ENCODE measurements at places on chromosomes 16 and 17.

DNA sequence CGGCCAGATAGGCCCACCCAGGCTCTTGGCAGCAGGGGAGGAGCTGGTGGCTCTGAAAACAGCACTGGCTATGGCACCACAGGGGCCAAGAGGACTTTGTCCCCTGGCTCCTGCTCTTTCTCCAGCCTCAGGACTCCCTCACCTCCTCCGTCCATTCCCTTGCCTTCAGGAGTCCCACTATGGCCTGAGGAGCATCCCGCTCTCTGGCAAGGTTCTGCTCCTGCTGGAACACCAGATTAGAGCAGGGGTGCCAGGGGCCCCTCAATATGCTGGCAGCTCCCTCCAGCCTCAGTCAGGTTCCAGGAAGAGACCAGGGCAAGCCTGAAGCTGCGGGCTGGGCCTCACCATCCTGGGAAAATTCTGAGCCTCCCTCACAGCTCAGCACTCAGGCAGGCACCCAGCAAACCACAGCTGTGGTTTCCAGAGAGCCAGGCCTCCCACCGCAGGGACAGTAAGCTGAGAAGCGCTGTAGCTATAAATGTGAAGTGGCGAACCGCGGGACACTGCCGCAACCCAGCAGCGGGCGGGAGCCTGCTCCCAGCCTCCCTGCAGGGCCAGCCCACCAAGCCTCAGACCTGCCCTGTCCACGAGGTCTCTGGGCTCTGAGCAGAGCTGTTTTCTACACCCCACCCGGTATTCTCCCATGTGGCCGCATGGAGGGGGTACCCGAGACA lies 25.7 kb downstream of the C17orf100 start:
- DNase-seq: no peak

DNA sequence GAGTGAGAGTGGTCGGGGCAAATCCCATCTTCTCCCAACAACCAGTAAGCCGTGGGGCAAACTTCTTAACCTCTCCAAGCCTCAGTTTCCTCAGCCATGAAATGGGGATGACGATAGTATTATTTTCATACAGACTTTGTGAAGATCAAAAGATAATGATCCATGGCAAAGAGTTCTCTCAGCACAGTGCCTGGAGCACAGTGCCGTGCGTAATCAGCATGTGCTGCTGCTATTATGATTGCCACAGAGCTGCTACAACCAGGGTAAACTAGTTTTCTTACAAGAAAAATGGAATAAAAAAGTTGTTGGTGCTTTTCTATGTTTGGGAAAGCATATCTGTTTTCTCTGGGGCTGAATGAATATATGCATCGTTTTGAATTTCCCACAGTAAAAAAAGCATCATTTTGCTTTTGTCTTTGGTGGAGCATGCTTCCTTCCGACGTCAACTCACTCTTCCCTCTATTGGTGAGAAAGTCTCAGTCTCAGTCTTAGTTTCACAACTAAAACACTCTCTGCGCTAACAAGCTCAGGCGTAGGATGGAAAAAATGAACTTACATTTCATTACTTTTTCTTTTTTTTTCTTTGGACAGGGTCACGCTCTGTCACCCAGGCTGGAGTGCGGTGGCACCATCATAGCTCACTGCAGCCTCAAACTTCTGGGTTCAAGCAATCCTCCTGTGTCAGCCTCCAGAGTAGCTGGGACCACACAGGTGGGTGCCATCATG lies 37.2 kb downstream of the CDK5R1 start:
- no peak for DNase-seq

GRCh38 chr17:82361885-82362633 lies 3.0 kb downstream of the TEX19 start:
- no peak for DNase-seq

- DNase-seq: no peak
Observed at GRCh38 chr16:79288066-79288465, 312.5 kb downstream of the MAF start.

GRCh38 chr16:53216798-53217197 lies 162.0 kb downstream of the CHD9 start:
- no peak for DNase-seq

DNA sequence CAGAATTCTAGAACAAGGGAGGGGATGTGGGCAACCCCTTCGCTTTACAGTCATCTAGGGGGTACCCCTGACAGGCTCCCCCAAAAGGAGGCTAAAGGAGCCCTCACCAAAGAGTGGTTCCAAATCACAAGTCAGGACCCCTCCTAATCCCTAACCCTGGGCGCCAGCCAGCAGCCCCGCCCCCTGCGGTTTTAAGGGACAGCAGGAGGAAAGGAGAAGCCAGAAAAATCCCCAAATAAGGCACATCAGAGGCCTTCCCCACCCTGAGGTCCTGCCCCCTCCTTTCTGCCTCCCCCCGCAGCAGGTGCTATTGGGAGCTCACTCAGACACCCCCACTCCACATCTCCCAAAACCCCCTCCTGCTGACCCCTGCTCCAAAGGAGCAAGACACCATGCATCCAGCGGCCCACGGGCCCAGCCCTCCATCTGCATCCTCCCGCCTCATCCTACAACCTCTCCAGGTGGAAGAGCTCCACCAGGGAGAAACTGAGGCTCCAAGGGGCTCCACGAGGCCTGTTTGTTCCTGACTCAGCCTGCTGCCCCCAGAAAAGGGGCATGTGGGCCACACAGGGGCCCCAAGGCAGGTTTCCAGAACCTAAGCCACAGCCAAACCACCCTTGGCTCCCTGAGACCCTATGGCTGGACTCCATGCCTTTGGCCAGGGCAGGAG lies 93.5 kb downstream of the GOSR1 start:
- no peak for DNase-seq

GRCh38 chr17:71636644-71637043 lies 484.2 kb upstream of the SOX9 start:
- DNase-seq: no peak

DNA sequence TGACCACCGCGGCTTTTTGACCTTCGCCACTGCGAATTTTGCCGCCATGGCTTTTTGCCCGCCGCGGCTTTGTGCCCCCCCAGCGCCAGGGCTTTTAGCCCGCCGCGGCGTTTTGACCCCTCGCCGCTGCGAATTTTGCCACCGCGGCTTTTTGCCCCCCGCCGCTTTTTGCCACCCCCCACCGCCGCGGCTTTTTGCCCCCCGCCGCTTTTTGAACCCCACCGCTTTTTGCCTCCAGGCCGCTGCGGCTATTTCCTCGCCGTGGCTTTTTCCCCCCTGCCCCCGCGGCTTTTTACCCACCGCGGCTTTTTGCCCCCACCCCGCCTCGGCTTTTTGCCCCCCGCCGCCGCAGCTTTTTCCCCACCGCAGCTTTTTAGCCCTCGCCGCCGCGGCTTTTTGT lies 134.8 kb upstream of the TP53TG3C start:
- DNase-seq: no peak

GRCh38 chr17:35536664-35537171 lies 760 bp downstream of the SLFN12L start:
- no peak for DNase-seq

DNA sequence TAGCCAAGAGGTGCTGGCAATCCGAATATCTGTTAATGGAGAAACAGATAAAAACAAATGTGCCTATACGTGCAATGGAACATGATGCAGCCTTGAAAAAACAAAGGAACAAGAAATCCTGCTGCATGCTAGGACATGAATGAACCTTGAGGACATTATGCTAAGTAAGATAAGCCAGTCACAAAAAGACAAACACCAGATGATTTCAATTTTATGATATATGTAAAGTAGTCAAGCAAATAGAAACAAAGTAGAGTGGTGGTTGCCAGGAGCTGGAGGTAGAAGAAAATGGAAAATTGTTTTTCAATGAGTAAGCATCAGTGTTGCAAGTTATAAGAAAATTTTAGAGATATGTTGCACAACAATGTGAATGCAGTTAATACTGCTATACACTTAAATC lies 409.7 kb upstream of the CDH8 start:
- no peak for DNase-seq

DNA sequence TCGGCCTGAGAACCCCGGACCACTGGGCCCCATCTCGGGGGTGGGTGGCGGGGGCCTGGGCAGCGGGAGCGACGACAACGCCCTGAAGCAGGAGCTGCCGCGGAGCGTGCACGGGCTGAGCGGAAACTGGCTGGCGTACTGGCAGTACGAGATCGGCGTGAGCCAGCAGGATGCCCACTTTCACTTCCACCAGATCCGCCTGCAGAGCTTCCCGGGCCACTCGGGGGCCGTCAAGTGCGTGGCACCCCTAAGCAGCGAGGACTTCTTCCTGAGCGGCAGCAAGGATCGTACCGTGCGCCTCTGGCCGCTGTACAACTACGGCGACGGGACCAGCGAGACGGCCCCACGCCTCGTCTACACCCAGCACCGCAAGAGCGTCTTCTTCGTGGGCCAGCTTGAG lies 8.9 kb upstream of the SERPINF2 start:
- DNase-seq: no peak

DNA sequence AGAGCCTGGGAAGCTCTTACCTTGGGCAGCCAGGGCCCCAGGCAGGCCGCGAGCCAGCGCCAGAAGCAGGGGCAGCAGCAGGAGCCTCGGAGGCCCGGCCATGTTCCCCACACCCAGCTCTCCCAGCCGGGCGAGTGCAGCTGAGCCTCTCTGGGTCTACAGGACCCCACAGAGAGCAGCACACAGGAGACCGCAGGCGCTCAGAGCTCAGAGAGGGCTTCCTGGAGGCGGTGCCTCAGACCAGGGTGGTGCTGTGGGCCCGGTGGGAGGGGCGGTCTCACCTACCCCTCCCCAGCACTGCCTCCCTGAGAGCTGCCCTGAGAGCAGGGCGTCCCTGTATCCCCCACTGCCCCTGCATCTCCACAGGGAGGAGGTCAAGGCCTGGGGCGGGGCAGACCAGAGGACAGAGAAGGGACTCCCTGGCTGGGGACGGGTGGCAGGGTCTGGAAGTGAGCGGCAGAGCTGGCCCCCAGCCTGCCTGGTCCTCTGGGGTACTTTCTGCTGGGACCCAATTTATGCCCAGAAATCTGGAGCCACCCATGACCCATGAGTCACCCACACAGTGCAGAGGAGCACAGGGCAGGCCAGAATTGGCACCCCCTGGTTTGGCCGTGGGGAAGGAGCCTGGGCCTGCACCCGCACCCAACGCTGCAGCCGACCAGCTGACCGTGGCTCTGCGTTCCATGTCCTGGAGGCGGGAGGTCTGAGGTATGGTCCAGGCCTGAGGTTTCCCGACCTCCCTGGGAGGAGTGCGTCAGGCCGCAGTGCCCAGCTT lies at the start of gene CD7:
TSS of gene CD7 (minus strand) at position 215 of the 775 bp plus-strand sequence. CDS start at position 102, 113 bp downstream.
- no peak for DNase-seq

All from vagina (tissue), 2 donors.